Activated CD4-positive, alpha-beta memory T cell treated with anti-CD3 and anti-CD28 coated beads, Interleukin-2, amount 10 ng/mL, durations not matched to agents 7 days and 5 days (primary cell): ENCODE measurements at places on chromosomes 3 and 15.

- no peaks in the 10 kb centered on the region for H3K27me3 ChIP-seq
- no peak overlapping the region for H3K4me3 ChIP-seq
- peaks cover 5% of the 10 kb centered on the region for H3K36me3 ChIP-seq
- no peak for DNase-seq
These were observed 45.7 kb downstream of the C2CD4B start for GRCh38 chr15:62119227-62119864.

DNA sequence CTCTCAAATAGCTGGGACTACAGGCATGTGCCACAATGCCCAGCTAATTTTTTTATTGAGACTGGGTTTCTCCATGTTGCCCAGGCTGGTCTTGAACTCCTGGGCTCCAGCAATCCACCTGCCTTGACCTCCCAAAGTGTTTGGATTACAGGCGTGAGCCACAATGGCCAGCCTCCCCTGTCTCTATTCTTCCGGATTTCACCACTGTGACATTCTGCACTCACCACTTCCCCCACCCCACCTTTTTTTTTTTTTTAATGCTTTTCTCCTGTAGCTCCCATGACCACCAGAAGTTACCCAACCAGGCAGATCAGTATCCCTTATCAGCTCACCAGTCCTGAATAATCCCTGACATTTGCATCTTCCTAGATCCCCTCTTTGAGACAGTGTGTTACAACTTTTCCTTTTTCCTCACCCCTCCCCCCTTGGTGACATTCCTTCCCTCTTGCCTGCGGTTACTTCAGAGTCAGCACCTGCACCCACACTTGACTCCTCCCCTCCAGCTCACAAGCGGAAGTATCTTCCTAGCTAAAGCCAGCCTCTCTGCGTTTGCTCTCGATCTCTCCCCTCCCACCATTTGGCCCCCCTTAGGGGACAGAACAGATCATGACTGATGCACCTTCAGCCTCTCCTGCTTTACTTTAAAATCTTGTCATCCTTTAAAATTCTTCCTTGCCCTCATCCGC, 13.5 kb upstream of the ZNF592 start:
- H3K36me3 ChIP-seq: no peaks in the 10 kb centered on the region
- peak; percentile 79 for DNase-seq
- H3K27ac ChIP-seq: peak overlapping the region; percentile 98
- H3K4me3 ChIP-seq: peak overlapping the region; percentile 58
- no peaks in the 10 kb centered on the region for H3K27me3 ChIP-seq

DNA sequence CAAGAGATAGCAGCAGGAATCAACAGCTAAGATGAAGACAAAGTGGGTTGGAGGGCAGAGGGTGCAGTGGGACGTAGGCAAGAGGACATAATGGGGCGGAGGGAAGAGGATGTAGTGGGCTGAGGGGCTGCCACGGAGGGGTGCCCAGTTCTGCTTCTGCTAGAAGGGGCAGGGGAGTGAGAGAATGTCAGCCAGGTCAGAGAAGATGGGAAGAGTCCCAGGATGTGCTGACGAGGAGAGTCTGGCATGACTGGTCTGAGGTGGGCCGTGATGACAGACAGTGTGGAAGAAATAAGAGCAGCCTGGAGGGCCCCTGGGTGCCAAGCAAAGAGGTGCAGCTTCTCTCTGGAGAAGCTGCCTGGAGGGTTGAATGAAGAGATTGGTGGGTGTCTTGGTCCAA, 4.0 kb downstream of the SPSB4 start:
- H3K36me3 ChIP-seq: no peaks in the 10 kb centered on the region
- H3K4me3 ChIP-seq: no peak overlapping the region
- no peak overlapping the region for H3K27ac ChIP-seq

DNA sequence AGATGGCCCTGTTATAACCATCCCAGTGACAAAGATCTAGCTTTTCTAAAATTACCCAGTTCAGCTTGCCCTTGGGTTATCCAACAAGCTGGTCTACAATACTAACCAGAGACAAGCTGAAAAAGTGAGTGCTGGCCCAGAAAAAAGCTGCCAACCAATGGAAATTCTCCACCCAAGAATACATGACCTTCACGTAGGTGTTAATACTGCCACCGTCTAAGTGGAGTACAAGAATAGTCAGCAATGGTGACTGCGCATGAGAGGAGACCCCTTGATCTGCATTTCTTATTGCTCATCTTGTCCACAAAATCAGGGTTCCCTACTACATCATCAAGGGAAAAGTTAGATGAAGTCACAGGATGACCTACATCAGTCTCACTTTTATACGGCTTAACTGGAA, 15.8 kb upstream of the PLCH1 start:
- H3K27ac ChIP-seq: no peak overlapping the region
- DNase-seq: no peak
- no peaks in the 10 kb centered on the region for H3K27me3 ChIP-seq
- H3K4me3 ChIP-seq: no peak overlapping the region

GRCh38 chr15:77195586-77195985, 124.7 kb upstream of the TSPAN3 start:
- DNase-seq: no peak
- H3K4me3 ChIP-seq: no peak overlapping the region
- no peak overlapping the region for H3K27ac ChIP-seq
- H3K36me3 ChIP-seq: peaks cover 10% of the 10 kb centered on the region

- no peak overlapping the region for H3K4me3 ChIP-seq
- H3K27ac ChIP-seq: no peak overlapping the region
- no peaks in the 10 kb centered on the region for H3K36me3 ChIP-seq
- no peak for DNase-seq
- H3K27me3 ChIP-seq: peaks cover 11% of the 10 kb centered on the region
- H3K4me1 ChIP-seq: peaks cover 2% of the 10 kb centered on the region
These were observed 35.6 kb upstream of the SEC13 start for GRCh38 chr3:10356461-10356981.

- no peak overlapping the region for H3K4me3 ChIP-seq
- no peaks in the 10 kb centered on the region for H3K36me3 ChIP-seq
- DNase-seq: no peak
- H3K27ac ChIP-seq: no peak overlapping the region
- H3K4me1 ChIP-seq: no peaks in the 10 kb centered on the region
These were observed 108.2 kb upstream of the PROK2 start for GRCh38 chr3:71893122-71893521.

GRCh38 chr3:157410945-157411344, 25.7 kb upstream of the PTX3 start:
- H3K27ac ChIP-seq: no peak overlapping the region
- no peak overlapping the region for H3K4me3 ChIP-seq
- no peaks in the 10 kb centered on the region for H3K36me3 ChIP-seq
- H3K27me3 ChIP-seq: peaks cover 4% of the 10 kb centered on the region
- DNase-seq: no peak
- H3K4me1 ChIP-seq: no peaks in the 10 kb centered on the region

GRCh38 chr3:111767756-111768445, 91.2 kb upstream of the PHLDB2 start:
- DNase-seq: no peak
- no peak overlapping the region for H3K27ac ChIP-seq
- no peak overlapping the region for H3K4me3 ChIP-seq
- no peaks in the 10 kb centered on the region for H3K4me1 ChIP-seq
